ENCODE measurements at places on chromosomes 7 and 10. TPM values are rescaled to one million over a fixed set of nuclear protein-coding genes. Genes with fewer than 3 reads are reported as not detected.

ZNF777 gene
- total RNA-seq, result 11.7 TPM

- H3K4me3 ChIP-seq, result no peak overlapping the region
- DNase-seq, result no peak
- no peak overlapping the region for H3K27ac ChIP-seq
Observed at GRCh38 chr10:31701546-31701945, 227.1 kb downstream of the ARHGAP12 start.

GRCh38 chr7:86814661-86815379, 171.1 kb downstream of the GRM3 start:
- no peaks in the 10 kb centered on the region for H3K36me3 ChIP-seq
- no peaks in the 10 kb centered on the region for H3K27me3 ChIP-seq
- no peak overlapping the region for H3K4me3 ChIP-seq
- H3K27ac ChIP-seq, result no peak overlapping the region
- no peaks in the 10 kb centered on the region for H3K4me1 ChIP-seq
- peak; percentile 71 for DNase-seq

- no peak overlapping the region for H3K4me3 ChIP-seq
- no peaks in the 10 kb centered on the region for H3K36me3 ChIP-seq
- no peaks in the 10 kb centered on the region for H3K27me3 ChIP-seq
- DNase-seq, result no peak
- H3K4me1 ChIP-seq, result no peaks in the 10 kb centered on the region
- H3K27ac ChIP-seq, result no peak overlapping the region
Observed at GRCh38 chr7:5012985-5013384, 32.7 kb upstream of the RBAK start.

GRCh38 chr7:146375170-146375569, 258.6 kb downstream of the CNTNAP2 start:
- peaks cover 12% of the 10 kb centered on the region for H3K4me1 ChIP-seq
- no peaks in the 10 kb centered on the region for H3K27me3 ChIP-seq
- DNase-seq, result peak; percentile 35
- H3K36me3 ChIP-seq, result no peaks in the 10 kb centered on the region

GRCh38 chr7:116524609-116525297, at the start of gene CAV1:
CAV1 (plus strand) TSS chr7:116525036; CDS start chr7:116525063, 27 bp downstream.
- H3K4me1 ChIP-seq, result no peaks in the 10 kb centered on the region
- peak within 1 kb of the TSS; percentile 68 for H3K4me3 ChIP-seq
- no peaks in the 10 kb centered on the region for H3K36me3 ChIP-seq
- H3K27ac ChIP-seq, result no peak within 1 kb of the TSS

- H3K27me3 ChIP-seq, result no peaks in the 10 kb centered on the region
- peak overlapping the region; percentile 93 for H3K4me3 ChIP-seq
- no peak for DNase-seq
- no peak overlapping the region for H3K27ac ChIP-seq
Observed at GRCh38 chr7:100866729-100867039, 503 bp upstream of the TRIP6 start.

DNA sequence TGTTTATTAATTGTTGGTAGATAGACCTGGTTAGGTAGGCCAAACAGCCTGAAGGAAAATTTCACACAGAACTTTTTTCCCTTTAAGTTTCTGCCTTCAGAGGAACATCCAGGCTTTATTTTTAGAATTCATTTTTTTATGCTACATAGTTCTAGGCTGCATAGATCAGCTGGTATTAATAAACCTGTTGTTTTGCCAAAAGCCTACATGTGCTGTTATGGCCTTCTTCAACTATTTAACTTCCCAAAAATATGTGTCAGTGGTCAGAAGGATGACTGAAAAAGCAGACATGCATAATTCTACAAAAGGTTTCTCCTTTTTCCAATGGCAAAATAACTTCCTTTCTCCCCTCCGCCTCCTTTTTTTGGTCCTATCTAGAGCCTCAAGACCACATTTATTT, 303.0 kb upstream of the DKK1 start:
- no peaks in the 10 kb centered on the region for H3K36me3 ChIP-seq
- H3K27ac ChIP-seq, result no peak overlapping the region
- no peaks in the 10 kb centered on the region for H3K27me3 ChIP-seq
- H3K4me1 ChIP-seq, result no peaks in the 10 kb centered on the region
- DNase-seq, result no peak

PSD gene
- 0.09 TPM for total RNA-seq

GRCh38 chr10:49613165-49613881, 514 bp upstream of the CHAT start:
- peak; percentile 50 for DNase-seq
- no peak overlapping the region for H3K4me3 ChIP-seq
- H3K36me3 ChIP-seq, result no peaks in the 10 kb centered on the region
- no peak overlapping the region for H3K27ac ChIP-seq
- H3K4me1 ChIP-seq, result peaks cover 21% of the 10 kb centered on the region

EGFR gene
- total RNA-seq, result 4.6 TPM

GRCh38 chr10:5531558-5532306, 7.0 kb downstream of the CALML3 start:
- H3K4me1 ChIP-seq, result no peaks in the 10 kb centered on the region
- H3K27ac ChIP-seq, result no peak overlapping the region
- no peak overlapping the region for H3K4me3 ChIP-seq
- H3K27me3 ChIP-seq, result no peaks in the 10 kb centered on the region
- no peaks in the 10 kb centered on the region for H3K36me3 ChIP-seq
- no peak for DNase-seq

PKD2L1 gene
- not detected for total RNA-seq

SFRP4 gene
- total RNA-seq, result not detected

DNA sequence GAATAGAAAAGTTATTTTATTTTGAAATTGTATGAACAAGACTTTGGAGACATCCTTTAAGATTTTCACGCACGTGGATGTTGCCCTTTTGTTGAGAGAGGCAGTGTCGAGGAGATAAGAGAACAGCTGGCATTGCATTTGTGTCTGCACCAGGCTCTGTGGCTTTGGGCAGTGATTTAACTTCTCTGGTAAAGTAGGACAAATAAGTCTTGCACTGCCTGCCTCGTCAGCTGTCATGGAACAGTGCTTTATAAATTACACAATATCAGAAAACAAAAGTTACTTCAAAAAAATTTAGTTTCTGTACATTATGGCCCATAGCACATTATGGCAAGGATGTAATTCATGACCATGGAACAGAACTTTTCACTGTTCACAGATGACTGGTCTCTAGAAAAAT, 20.1 kb downstream of the SNX10 start:
- no peak for DNase-seq
- no peak overlapping the region for H3K4me3 ChIP-seq
- no peaks in the 10 kb centered on the region for H3K4me1 ChIP-seq
- H3K36me3 ChIP-seq, result no peaks in the 10 kb centered on the region

GRCh38 chr10:72685264-72685921, 6.5 kb upstream of the MCU start:
- no peaks in the 10 kb centered on the region for H3K27me3 ChIP-seq
- no peak overlapping the region for H3K27ac ChIP-seq
- no peak overlapping the region for H3K4me3 ChIP-seq
- DNase-seq, result no peak
- no peaks in the 10 kb centered on the region for H3K36me3 ChIP-seq

DNA sequence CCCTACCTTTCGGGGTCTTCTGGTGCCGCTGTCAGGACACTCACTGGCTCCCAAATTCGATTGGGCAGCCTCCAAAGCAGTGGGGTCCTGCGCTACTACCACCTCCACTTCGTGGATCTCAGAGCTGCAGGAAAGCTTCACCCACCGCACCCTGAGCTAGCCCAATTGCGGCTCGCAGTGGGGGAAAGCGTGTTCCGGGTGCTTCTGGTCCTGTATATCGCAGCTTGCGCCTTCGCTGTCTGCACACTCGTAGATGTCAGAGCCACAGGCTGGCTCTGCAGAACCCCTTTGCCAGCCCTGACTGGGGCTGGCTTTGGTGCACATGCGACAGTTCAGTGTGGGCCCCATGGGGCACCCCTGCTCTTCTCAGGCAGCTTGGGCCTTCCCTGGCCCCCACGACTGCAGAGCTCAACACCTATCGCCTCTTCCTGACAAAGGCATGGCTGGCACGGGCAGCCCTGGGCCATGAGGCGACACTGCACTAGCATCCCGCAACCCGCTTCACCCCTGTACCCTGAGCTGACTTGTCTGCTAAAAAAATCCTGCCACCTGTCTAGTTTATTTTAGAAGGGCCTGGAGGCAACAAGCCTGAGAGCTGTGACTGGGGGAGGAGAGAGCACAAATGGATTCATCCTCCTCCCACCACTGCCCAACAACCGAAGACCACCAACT, 78.7 kb upstream of the ABI1 start:
- no peaks in the 10 kb centered on the region for H3K4me1 ChIP-seq
- DNase-seq, result no peak
- H3K27ac ChIP-seq, result no peak overlapping the region
- H3K36me3 ChIP-seq, result no peaks in the 10 kb centered on the region

PAPOLB gene
- not detected for total RNA-seq

GRCh38 chr7:8063706-8064297, 95.2 kb downstream of the GLCCI1 start:
- H3K4me3 ChIP-seq, result no peak overlapping the region
- H3K4me1 ChIP-seq, result peaks cover 11% of the 10 kb centered on the region
- no peak overlapping the region for H3K27ac ChIP-seq
- DNase-seq, result no peak
- peaks cover 17% of the 10 kb centered on the region for H3K36me3 ChIP-seq
- no peaks in the 10 kb centered on the region for H3K27me3 ChIP-seq

GRCh38 chr10:71486484-71487114, 89.9 kb downstream of the CDH23 start:
- no peak overlapping the region for H3K4me3 ChIP-seq
- H3K27me3 ChIP-seq, result no peaks in the 10 kb centered on the region
- peak; percentile 92 for DNase-seq
- H3K27ac ChIP-seq, result no peak overlapping the region

Measured in neural progenitor cell (in vitro differentiated cells).